ENCODE measurements at places on chromosomes 6 and 20.

GRCh38 chr6:158684311-158684710 lies 34.5 kb downstream of the SYTL3 start:
- no peak for DNase-seq

- no peak for DNase-seq
Measured at GRCh38 chr6:111540681-111541025, 57.6 kb upstream of the REV3L start.

DNA sequence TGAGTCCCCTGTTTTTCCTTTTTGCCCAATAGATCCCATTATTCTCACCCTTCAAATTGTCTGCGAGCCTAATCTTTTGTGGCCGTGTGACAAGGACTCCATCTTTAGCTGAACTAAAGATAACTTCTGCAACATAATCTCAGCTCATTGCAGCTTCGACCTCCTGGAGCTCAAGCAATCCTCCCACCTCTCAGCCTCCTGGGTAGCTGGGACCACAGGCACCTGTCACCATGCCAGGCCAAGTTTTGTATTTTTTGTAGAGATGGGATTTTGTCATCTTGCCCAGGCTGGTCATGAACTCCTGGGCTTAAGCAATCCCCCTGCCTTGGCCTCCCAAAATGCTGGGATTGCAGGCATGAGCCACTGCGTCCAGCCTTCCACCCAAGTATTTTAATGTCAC lies 161.0 kb downstream of the GJA1 start:
- no peak for DNase-seq

GRCh38 chr20:14355791-14356190 lies 18.4 kb upstream of the FLRT3 start:
- no peak for DNase-seq
